Muscle of back (tissue), 13 donors: ENCODE measurements at places on chromosomes 16 and 17.

DNA sequence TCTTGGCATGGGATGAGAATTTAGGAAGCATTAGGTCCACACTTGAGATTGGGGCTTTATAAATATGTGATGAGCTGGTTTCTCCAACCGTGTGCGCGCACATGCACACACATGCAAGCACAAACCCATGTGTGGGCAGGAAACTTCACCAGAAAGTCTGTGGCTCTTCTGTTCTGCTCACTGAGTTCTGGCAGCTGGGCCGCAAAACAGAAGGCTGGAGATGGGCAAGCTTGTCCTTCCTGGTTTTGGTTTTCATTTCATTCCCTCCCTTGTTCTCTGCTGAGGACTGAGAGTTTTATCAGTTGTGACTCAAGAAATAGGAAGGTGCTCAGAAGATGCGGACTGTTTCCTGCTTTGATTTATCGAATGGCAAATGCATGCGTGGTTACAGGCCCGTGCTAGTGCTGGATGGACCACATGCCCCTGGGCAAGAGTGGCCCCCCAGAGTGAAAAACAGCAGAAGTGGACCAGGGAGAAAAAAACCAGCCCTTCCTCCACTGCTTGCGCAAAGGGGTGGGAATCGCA lies 14.1 kb downstream of the MAP3K14 start:
- no peak for DNase-seq

- DNase-seq = no peak
Observed at GRCh38 chr16:31833047-31833446, 40.6 kb upstream of the ZNF267 start.

GRCh38 chr17:81303385-81303784 lies 8.3 kb upstream of the SLC38A10 start:
- no peak for DNase-seq

- DNase-seq = no peak
Observed at GRCh38 chr16:82891424-82891823, 264.7 kb downstream of the CDH13 start.

DNA sequence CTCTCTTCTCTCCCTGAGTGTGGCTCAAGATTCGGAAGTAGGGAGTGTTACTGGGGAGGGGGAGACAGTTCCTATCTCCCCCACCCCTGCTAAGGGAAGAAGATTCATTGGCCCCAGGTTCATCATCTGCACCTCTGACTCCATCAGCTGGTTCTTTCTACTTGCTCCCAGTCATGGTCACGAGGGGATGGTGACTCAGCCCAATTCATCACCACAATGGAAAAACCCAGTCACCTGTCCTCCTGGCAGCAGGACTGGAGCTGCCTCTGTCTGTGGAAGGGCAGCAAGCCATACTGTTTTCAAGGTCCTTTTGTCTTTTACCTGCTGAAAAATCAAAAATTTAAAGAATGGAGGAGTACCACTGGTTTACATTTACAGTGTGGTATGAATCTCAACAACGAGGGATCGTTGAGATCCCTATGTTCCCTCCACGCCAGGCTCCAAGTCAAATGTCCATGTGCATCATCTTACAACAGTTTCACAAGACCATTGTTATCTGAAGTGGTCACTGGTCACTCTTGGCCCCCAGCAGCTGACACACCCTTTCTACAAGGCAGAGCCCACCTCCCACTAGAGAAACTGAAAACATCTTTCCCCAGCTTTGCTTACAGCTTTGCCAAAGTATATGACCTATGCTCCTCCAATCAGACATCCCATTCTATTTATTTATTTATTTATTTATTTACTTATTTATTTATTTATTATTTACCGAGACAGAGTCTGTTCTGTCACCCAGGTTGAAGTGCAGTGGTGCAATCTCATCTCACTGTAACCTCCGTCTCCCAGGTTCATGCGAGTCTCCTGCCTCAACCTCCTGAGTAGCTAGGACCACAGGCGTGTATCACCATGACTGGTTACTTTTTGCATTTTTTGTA lies 40.4 kb upstream of the NDRG4 start:
- DNase-seq = no peak

DNA sequence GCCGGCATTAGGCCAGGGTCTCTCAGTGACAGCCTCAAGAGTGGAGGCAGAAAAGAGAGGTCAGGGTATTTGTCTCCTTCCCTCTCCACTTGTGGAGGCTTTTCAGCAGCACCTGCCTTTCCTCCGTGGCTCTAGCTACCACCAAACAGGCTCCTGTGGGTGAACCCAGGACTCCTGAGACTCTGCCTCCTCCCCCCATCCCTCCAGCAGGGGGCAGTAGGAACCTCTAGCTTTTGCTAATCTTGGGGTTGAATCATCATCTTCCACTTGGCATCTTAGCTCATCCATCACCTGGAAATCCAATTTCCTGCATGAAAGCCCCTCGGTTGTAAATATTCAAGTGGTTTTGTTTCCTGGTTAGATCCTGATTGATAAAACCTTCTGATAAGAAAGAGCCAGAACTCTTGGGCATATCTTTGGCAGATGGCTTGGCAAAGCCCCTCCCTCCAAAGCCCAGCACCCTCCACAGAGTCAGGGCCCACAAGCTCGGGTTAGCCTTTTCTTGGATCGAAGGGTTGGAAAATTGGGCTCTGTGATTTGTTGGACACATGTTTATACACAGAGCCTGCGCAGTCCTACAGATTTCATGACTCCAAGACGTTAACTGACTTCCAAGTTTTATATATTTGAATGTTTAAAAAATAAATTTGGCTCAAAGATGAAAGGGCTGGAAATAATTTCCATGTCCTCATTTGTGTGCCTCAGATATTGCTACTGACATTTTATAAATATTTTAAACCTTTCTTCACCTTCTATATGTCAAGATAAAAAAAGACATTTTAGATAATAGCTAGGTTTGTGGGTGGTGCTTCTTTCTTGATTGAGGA lies 322.1 kb downstream of the MAP2K4 start:
- DNase-seq = no peak

- no peak for DNase-seq
Observed at GRCh38 chr16:85149776-85150175, 37.5 kb upstream of the CIBAR2 start.

GRCh38 chr16:68360956-68361355 lies 50.1 kb downstream of the PRMT7 start:
- no peak for DNase-seq

GRCh38 chr16:17106243-17106791 lies 364.4 kb downstream of the XYLT1 start:
- no peak for DNase-seq

DNA sequence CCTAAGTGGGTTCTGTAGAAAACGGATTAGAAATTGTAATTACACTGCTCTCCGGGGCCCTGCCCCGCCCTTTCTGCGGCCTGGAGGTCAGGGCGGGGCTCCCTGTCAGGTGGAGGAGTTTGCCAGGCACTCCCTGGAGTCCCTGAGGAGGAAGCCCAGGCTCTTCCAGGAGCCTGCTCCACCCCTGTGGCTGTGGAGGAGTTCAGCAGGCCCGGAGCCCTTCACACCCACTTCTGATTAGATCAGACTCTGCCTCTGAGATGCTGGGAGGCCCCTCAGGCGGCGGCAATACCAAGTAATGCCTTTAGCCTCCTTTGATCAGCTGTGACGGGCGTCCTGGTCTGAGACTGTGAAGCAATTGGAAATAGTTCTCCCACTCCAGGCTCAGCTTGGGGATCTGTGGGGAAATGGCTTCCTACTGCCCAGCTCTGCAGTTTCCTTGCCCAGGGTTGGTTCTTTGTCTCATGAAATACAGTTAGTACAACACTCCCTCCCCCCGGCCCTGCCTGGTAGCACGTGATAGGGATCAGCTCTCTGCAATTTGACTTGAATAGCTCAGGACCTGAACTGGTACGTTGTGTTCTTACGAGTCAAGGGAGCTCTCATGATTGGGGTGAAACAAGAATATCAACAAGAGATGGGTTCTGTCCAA lies 22.3 kb downstream of the BAIAP2 start:
- DNase-seq = peak; percentile 53

GRCh38 chr16:20660325-20660724 lies 37.2 kb downstream of the ACSM1 start:
- no peak for DNase-seq

DNA sequence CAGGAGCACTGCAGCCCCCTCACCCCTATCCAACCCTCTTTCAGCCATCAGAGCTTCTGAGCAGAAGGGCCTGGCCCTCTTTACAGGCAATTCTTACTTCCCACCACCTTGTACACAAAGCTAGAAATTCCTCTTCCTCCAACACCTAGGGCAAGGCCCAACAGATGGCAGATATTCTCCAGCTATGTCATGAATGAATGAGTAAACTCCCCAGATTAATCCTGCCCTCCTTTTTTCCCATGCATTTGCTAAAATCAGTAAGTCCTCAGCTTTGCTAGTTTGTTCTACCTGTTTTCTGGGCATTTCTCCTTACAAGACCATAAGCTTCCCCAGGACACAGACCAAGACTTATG lies 20.4 kb upstream of the MRPS23 start:
- no peak for DNase-seq

- DNase-seq = no peak
Observed at GRCh38 chr16:88616320-88616719, 22.1 kb upstream of the IL17C start.

DNA sequence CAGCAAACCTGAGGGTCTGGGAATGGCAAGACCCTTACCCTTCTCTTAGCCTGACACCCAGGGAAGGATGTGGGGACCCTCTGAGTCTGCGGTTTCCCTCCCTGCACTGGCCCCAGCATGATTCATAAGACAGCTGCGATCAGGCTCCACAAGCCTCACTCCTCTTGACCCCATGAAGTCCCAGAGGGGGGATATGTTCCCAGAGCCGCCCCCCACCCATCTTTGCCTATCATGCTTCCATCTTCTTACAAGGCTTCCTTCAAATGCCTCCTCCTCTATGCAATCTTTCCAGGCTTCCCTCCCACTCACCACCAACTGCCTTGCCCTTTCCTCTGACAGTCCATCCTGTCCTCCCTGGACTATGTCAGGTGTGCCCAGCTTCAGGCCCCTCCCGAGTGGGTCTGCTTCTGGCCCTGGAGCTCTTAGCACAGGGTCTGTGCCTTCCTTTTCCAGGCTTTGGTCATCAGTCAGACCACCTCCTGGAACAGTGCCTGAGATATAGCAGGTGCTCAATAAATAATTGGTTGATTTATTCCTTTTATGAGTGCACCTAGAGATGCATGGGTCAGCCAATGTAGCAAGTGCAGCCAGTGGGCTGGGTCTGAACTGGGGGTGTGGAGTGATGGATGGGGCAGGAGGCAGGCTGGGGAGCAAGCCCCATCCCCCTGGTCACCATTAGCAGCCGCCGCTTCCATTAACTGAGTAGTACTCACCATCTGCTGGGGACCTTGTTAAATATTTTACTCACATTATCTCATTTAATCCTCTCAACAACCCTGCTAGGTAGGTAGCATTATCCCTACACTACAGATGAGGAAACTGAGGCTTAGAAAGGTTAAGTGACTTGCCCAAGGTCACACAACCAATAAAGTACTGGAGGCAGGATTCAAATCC lies 8.4 kb downstream of the DLX3 start:
- no peak for DNase-seq

DNA sequence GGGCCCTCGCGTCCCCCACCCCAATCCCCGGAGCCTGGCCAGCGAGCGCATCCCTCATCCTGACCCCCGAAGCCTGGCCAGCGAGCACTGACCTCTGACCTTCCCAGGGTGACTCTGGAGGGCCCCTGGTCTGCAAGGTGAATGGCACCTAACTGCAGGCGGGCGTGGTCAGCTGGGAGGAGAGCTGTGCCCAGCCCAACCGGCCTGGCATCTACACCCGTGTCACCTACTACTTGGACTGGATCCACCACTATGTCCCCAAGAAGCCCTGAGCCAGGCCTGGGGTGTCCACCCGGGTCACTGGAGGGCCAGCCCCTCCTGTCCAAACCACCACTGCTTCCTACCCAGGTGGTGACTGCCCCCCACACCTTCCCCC lies 2.3 kb downstream of the TPSD1 start:
- no peak for DNase-seq

- no peak for DNase-seq
Observed at GRCh38 chr16:54073356-54073755, 213.2 kb downstream of the IRX3 start.

- DNase-seq = no peak
Observed at GRCh38 chr16:80230328-80231120, 310.3 kb upstream of the DYNLRB2 start.
